ENCODE measurements at places on chromosomes 6 and 20.

DNA sequence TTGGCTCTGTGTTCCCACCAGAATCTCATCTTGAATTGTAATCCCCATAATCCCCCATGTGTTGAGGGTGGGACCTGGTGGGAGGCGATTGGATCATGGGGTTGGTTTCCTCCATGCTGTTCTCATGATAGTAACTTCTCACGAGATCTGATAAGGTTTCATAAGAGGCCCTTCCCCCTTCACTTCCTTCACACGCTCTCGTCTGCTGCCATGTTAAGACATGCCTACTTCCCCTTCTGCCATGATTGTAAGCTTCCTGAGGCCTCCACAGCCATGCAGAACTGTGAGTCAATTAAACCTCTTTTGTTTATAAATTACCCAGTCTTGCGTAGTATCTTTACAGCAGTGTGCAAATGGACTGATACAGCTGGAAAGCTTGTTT is 90.0 kb downstream of the ELOVL5 start:
- no peak for DNase-seq

DNA sequence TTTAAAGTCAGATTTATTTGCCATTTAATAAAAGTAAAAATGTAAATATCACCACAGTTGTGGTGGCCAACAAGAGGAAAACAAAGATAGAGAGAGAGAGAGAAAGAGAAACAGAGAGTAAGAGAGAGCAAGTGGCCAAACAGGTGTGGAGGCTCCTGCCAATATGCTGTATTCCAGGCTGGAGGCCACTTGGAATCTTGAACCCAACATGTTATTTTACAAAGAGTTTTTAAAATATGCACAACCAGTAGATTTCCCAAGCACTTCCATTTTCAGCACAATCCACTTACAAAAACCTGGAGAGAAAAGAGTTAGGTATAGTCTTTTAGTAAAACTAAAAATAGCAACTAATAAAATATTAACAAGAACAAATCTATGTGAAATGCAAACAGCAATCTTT is 1323.1 kb upstream of the CITED2 start:
- no peak for DNase-seq

- no peak for DNase-seq
Observed at GRCh38 chr6:135116571-135116970, 61.9 kb upstream of the HBS1L start.

GRCh38 chr6:147700436-147701209 is 192.1 kb downstream of the SAMD5 start:
- DNase-seq, result no peak

DNA sequence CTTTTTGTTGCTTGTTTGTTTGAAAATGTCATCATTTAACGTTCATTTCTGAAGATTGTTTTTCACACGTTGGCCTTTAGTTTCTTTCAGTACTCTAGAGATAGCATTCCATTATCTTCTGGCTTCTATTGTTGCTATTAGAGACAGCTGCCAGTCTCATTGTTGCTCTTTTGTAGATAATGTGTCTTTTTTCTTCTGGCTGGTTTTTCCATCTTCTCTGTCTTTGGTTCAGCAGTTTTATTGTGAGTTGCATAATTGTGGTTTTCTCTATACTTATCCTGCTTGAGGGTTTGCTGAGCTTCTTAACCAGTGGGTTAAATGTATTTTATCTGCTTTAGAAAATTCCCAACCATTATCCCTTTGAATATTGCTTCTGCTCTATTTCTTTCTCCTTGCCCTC is 23.2 kb upstream of the AIG1 start:
- no peak for DNase-seq

GRCh38 chr6:46918806-46919205 is 2.9 kb downstream of the ADGRF5 start:
- no peak for DNase-seq

GRCh38 chr6:134822920-134823709 is 126.8 kb downstream of the ALDH8A1 start:
- no peak for DNase-seq

GRCh38 chr6:91761621-91762020 is 1174.7 kb upstream of the MAP3K7 start:
- no peak for DNase-seq

All from esophagus squamous epithelium (tissue), 5 donors.